ENCODE measurements at places on chromosomes 3 and 15. TPM values are rescaled to one million over a fixed set of nuclear protein-coding genes. Genes with fewer than 3 reads are reported as not detected.

The DUOX2 gene
- 0.18 TPM for total RNA-seq

GRCh38 chr3:160023476-160023875, 34.8 kb downstream of the IL12A start:
- no peak for DNase-seq

The GNAT1 gene
- total RNA-seq: 0.23 TPM

DNA sequence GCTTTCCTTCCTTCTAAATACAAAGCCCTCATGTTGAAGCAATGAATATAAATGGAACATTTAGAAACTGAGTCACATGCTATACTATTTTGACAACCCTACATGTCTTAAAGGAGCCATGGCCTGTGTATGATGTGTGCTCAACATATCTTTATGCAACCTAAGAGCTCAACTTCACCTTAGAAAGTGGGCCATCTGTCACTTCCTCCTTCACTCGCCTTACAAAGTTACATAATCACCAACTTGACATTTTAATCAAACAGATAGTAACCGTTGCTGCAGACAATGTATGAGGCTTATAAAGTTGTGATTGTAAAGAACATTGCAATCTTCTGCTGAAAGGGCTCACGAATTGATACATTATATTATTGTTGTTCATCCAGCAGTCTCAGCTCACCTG, 163.6 kb downstream of the SERPINI1 start:
- DNase-seq: no peak

The CCRL2 gene
- 2.8 TPM for total RNA-seq

The PPP1R14D gene
- not detected for total RNA-seq

The SH3GL3 gene
- total RNA-seq: not detected

Data from activated CD8-positive, alpha-beta T cell treated with anti-CD3 and anti-CD28 coated beads for 36 hours (primary cell).